DMS 273 treated with DMSO at 0.1 percent for 48 hours (cell line): ENCODE measurements at places on chromosomes 2 and 18.

DNA sequence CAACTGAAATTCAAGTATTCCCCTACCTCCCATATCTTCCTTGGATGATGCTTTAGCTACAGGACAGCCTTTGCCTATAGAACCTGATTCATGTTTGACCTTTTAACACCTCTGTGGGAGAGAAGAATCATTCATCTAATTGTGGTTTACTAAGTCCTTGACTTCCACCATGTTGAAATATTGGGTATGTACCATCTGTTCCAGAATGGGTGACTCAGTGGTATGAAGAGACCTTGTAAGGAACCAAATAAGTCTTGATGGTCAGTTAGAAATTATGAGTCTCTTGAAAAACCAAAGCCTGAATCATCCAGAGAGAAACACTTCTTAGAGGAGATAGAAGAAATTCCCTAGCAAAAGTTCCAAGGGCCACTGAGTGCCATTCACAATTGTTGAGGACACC lies 27.5 kb downstream of the STAMBP start:
- no peak for DNase-seq

- no peak for DNase-seq
Measured at GRCh38 chr2:33197198-33197938, 250.6 kb downstream of the LTBP1 start.

GRCh38 chr2:221077251-221077650 lies 494.9 kb downstream of the EPHA4 start:
- no peak for DNase-seq

DNA sequence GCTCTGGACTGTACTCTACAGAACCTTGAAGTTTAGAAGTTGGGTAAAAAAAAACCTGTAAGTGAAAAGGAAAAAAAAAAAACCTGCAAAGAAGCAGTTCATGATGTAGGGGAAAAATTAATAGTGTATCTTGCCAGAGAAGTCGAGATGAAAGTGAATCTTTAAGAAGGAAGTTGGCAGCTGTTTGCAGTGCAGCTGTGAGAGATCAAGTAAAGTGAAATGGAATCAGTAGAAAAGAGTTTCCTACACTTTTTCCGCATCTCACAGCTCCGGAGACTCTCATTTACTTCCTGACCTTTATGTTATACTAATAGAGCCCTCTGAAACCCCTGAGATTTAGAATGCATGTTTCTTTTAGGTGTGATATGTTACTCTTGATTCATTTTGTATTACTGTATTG lies 19.2 kb downstream of the RNMT start:
- no peak for DNase-seq

- DNase-seq: no peak
Measured at GRCh38 chr18:5895876-5896740, 786 bp upstream of the TMEM200C start.

- no peak for DNase-seq
Measured at GRCh38 chr2:174738841-174739240, 25.4 kb downstream of the CHRNA1 start.

- DNase-seq: no peak
Measured at GRCh38 chr2:102664471-102664909, 45.1 kb downstream of the SLC9A2 start.

DNA sequence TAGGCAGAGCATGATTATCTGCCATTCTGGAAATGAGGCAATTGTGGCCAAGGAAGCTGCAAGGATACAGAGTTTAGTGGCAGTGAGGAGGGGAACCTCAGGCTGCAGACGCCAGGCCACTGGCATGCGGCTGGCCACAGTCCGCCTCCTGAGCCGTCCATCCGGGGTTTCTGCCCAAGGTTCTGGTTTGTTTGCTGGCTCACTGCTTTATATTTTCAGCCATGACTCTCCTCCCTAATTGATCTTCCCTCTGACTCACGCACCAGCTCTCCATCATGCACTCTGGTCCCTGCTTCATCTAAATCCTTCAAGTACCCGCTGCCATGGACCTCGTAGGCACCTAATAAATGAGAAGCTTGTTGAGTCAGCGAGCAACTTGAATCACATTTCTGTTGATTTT lies 107.8 kb upstream of the REV1 start:
- DNase-seq: no peak

DNA sequence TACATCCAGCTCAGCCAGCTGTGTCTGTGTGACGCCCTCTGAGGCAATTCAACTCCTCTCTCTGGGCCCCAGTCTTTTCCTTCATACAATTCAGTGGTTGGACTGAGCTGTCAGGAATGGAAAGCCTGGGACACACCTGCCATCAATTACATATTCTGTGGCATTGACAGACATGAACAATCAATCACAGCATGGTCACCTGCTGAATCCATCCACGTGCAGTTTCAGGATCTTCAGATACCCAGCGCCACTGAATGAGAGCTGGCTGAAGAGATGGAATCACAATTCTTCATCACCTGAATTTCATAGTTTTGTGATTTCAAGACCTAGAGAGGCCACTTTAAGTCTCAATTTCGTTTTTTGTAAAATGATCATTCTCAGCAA lies 5.1 kb downstream of the ADRA2B start:
- DNase-seq: no peak

DNA sequence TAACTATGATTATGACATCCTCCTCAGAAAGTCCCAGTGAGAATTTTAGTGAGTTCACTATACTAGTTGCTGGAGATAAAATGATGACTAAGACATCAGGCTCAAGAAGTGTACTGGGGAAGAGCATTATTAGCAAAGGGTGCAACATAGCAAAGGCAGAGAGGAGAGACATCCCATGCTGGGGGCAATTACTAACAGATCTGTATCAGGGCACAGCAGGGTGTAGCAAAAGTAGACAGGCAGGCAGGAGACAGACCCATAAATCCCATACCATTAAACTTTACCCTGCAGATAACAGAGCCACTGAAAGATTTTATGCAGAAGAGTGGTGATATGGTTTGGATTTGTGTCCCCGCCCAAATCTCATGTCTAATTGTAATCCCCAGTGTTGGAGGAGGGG lies 161.7 kb downstream of the SP3 start:
- no peak for DNase-seq

DNA sequence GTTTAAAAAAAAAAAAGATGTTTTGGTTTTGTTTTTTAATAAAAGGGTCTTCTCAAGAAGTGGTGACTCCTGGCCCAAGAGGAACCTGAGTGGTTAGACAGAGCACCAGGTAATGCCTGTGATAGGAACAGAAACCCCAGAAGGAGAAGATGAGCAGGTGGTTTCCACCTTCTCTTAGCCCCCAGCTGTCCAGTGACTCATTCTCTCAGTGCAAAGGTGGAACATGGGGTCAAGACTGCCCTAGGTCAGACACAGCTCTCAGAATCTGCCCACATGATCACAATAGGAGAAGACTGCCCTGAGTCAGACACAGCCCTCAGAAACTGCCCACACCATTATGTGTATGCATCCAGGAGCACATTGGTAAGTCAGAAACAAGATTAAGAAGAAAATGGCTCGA lies 61.8 kb downstream of the TBC1D8 start:
- DNase-seq: no peak

- no peak for DNase-seq
Measured at GRCh38 chr18:79680891-79681339, 1.3 kb downstream of the CTDP1 start.

GRCh38 chr2:127146820-127147502 lies 40.0 kb upstream of the BIN1 start:
- no peak for DNase-seq

- DNase-seq: no peak
Measured at GRCh38 chr2:234869969-234870368, 81.8 kb upstream of the SH3BP4 start.

DNA sequence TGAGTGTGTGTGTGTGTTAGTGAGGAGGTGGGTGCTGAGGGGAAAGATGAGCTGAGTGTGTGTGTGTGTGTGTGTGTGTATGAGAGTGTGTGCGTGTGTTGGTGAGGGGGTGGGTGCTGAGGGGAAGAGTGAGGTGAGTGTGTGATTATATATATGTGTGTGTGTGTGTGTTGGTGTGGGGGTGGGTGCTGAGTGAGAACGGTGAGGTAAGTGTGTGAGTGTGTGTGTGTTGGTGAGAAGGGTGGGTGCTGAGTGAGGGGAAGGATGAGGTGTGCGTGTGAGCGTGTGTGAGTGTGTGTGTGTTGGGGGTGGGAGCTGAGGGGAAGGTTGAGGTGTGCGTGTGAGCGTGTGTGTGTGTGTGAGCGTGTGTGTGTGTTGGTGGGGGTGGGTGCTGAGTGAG lies 322.0 kb upstream of the NT5C1B start:
- no peak for DNase-seq

- DNase-seq: no peak
Measured at GRCh38 chr2:162221064-162221463, 22.2 kb downstream of the FAP start.

GRCh38 chr2:189142893-189143759 lies 36.4 kb downstream of the COL5A2 start:
- DNase-seq: peak; percentile 44

DNA sequence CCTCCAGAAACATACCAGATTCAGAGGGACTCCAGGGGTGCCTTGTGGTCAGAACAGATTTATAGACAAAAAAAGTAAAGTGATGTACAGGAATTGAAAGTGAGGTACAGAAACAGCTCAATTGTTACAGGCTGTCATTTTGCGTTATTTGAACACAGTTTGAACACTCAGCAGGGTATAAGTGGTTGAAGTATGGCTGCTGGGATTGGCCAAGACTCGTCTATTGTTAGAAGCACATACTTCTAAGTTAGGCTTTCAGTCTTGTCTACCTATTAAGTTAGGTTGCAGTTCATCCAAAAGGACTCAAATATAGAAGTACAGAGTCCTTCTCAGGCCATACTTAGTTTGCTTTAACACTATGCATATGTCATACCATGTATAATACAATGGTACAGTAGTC lies 21.0 kb upstream of the GRB14 start:
- DNase-seq: no peak

- DNase-seq: no peak
Measured at GRCh38 chr2:169493360-169493759, 14.1 kb downstream of the BBS5 start.

GRCh38 chr18:22348521-22349316 lies 69.0 kb downstream of the CTAGE1 start:
- no peak for DNase-seq

DNA sequence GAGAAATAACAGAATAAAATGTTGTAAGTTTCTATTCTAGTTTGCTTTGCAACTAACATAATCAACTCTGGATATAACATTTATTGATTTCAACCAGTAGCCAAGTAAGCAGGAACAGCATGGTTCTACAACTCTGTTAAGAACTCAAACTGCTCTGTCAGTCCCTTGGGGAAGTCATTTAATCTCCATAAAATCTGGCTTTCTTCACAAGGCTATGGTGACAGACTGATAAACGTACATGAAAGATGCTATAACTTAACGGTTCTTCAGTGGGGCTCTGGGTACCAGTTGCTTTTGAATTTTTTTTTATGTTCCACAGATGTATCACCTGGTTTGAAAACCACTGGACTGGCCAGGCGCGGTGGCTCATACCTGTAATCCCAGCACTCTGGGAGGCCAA lies 10.3 kb downstream of the PSME4 start:
- DNase-seq: no peak

DNA sequence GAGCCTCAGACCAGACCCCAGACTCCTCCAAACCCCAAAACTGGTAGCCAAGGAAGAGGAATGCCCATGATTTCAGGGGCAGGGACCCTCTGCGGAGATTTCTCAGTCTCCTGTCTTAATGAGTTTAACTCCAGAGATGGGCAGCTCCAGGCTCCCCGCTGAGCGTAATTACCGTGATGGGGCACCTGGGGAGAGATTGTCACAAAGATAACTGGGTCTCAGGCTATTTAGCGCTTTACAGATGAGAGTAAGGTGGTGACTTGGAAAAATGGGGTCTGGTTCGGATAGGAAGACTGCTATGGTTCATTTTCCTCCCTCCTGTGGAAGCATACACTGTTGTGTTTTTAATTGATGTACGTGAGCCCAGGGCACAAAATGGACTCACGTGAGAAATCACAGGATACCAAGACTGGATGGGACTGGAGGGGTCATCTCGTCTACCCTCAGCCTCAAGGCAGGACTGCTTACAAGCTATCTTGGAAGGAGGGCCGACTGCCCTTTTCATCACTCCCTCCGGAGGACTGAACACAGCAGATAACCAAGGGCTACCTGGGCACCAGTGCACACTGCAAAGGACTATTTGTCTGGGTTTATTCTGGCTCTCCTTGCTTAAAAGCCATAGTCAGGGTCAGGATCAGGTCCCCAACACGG lies 427.8 kb downstream of the ZNF521 start:
- DNase-seq: no peak
